ENCODE measurements at places on chromosomes 1 and 21.

- DNase-seq: no peak
Measured at GRCh38 chr1:41347276-41347675, 14.0 kb upstream of the FOXO6 start.

DNA sequence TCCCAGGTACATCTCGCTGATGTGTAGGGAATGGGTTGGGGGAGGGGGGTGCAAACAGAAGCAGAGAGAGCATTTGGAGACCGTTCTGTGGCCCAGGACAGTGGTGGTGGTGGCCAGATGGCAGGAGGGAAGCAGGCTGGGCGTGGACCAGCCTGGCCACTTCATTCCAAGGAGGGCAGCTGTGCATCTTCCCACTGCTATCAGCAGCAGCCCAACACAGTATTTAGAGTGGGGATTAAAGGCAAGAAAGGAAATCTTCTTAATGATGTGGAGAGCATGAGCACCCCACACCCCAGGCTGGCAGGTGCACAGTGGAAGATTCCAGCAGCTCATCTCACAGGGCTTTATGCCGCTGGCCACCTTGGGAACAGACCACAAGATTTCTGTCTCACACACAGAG lies 198.7 kb downstream of the NPHP4 start:
- no peak for DNase-seq

- no peak for DNase-seq
Measured at GRCh38 chr1:1599030-1599934, 653 bp downstream of the FNDC10 start.

DNA sequence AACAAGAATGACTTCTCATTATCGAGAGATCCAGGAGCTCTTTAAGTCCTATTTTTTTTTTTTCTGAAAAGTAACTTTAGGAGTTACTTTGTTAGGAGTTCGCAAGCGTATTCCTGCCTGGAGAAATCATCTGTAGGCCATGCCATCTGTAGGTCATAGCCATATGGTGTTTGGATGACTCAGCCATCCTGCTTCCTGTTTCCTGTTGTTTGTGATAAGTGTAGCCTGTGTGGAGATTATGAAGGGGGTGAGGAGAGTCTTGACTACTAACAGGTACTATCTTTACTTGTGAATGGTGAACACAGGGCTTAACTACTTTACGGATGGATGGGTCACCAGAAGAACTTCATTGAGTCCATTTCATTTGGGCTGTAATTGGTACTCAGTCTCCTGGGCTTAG lies 327.2 kb downstream of the PTPRU start:
- DNase-seq: no peak

- DNase-seq: peak; percentile 44
Measured at GRCh38 chr1:31765041-31765467, 914 bp upstream of the ADGRB2 start.

DNA sequence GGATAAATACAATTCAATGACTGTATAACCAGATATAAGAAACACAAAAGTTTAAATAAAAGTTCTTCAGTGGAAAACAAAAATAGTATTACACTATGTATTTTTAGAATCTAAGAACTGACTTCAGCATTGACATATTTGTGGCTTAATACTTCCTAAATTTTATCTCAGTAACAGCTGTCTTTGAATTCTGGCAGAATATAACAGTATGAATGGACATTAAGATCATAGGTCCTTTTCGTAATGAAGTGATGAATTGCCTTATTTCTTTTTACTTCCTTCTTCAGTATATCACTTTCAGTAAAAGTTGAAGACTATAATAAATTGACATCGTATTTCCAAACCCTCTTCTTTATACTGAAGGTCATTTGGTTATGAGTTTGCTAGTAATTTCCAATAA lies 1030.0 kb downstream of the MRPL39 start:
- no peak for DNase-seq

DNA sequence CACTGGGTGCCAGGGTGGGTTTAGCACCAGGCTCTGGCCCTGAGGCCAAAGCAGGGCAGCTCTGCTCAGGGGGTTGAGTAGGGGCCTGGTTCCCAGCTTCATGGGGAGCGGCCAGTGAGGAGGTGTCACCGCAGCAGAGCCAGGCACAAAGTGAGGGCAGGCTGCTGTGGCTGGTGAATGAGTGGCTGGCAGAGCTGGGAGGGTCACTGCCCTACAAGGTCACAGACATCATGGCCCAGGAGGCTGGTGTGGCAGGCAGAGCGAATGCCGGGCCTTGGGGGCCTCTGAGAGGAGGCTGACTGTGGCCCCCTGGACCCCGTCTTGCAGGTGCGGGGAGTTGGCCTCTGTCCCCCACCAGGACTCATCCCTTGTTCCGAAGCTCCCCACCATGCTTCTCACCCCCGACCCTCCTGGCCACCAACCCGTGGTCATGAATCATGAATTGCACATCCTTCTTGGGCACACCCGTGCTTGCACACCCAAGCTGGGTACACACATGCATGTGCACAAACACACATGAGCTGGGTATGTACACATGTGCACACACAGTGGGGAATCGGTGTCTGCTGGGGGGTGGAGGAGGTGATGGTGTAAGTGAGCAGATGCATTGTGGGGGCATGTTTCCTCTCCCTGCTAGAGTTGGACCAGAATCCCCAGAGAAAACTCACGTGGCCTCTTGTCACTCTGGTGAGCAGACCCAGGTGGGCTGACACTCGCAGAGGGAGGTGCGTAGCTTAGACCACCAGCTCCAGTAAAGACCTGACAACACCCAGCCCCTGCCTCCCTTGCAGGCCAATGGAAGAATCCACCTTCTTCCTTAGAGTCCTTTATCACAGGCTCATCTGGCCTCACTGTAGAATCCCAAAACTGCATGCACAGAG lies 4.8 kb upstream of the GNB1 start:
- no peak for DNase-seq

DNA sequence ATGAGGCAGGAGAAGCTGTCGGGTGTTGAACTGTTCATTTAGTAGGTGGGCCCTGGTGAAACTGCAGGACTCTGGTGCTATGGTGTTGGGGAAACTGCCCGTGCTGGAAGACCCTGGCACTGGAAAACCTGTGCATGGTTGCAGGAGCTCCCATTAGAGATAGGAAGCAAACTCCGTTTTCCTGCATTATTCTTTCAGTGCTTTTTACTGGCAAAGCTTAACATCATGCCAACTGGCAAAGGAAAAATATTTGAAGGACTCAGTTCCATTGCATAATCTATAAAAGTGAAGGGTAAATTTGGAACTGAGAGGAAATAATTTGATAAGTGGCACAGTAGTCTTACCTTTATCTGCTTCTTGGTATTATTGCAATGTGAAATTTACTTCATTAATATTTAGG lies 31.7 kb upstream of the MPC2 start:
- DNase-seq: no peak

GRCh38 chr1:231973830-231974229 lies 347.2 kb downstream of the DISC1 start:
- DNase-seq: peak; percentile 14

DNA sequence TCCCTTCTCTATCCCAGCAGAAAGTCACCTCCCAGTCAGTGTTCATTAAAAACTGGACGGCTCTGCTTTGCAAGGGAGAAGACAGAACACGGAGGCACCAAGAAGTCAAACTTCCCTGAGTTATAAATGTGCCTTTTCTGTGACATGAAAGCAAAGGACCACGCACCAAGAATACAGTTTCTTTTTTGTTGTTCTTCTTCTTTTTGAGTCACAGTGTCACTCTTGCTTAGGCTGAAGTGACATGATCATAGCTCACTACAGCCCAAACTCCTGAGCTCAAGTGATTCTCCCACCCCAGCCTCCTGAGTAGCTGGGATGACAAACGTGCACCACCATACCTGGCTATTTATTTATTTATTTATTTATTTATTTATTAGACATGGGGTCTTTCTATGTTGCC lies 22.7 kb downstream of the GLUL start:
- DNase-seq: no peak

DNA sequence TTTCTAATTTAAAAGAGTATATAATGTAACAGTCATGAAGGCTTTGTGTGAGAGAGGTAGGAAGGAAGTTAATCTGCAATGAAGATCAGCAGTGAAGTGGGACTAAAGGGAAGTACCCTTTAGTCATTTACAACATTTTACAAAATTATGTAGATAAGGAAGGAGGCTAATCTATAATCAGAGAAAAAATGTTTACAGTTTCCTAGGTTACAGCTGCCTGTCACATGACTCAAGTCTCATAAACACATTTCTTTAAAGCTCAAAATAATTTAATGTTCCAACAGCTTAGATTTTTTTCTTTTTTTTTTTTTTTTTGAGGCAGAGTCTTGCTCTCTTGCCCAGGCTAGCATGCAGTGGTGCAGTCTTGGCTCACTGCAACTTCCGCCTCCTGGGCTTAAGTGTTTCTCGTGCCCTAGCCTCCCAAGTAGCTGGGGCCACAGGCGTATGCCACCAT lies 26.2 kb upstream of the CAP1 start:
- DNase-seq: no peak

DNA sequence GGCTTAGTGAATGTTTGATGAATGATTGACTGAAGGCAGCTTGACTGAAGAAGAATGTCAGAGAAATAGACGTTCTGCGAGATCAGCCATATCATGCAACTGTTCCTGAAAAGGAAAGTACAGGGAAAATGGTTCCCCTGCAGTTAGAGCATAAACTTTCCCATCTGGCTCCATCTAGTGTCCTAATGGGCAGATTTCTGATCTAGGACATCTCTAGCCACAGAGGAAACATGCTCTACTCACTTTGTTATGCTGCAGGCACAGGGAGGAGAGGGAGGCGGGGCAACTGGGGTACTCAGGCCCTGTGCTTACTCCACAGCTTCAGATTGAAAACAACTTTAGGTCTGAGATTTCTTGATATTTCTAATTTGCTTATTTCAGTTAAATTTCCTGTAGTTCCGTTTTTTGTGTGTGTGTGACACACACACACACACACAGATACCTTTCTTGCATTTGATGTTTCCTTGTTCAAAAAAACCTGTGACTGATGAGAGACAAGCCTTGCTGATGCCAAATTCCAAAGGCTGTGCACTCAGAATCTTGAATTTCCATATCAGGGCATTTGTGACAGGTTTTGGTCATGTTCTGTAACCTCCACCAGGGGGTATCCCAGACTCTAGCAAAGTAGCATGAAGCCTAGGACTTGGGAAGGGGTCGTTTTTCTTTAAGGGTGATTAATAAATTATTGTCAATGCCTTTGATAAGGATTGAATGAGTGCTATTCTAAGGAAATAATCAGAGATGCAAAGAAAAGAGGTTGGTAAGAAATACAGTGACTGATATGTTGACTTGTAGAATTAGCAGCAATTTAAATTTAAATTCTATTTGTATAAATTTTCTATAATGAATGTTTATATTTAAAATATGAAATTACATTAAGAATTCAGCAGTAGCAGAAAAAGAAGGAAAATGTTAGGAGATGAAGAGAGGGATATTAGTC lies 139.7 kb upstream of the BEND5 start:
- peak; percentile 13 for DNase-seq

DNA sequence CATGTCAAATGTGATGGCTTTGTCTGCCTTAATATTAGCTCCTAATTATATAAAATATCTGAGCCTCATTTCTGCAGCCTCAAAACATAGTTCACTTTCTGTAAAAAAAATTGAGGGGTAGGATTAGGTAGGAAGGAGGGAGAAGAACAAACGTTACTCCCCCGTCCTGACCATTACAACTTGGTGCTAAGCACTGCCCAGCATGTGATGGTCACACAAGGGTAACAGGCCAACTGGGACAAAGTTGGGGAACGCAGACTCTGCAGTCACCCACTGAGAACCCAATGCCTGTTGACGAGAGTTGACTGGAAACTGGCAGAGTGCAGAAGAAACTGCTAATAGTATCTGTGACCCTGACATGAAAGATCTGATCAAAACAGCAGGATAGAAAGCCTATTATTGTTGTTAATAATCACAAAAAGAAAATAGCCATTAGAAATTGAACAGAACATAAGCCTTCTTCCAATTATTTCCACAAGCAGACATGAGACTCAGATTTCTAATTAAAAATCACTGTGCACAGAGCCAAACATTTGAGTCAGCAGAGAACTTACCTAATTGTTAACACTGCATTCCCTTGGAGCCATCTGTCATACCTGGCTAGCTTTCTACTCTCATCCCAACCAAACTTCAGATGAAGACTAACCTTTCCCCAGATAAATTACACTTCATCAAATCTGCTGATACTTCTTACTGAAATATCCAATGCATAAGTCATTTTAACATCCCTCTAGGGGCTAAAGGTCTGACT lies 5.5 kb downstream of the SORT1 start:
- no peak for DNase-seq

DNA sequence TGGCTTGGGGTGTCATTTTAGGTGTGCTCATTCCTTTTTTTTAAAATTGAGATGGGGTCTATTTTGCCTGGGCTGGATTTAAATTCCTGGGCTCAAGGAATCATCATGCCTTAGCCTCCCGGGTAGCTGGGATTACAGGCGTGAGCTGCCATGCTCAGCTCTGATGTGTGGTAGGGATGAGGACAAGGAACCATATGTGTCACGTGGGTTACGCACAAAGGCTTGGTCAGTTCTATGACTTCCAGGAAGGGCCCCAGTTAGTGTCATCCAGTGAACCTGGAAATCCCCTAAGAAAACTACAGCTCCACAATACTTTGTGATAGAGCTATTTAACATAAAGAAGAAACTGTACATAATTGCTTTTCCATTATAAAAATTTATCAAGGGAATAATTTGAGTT lies 6.7 kb upstream of the METTL25B start:
- no peak for DNase-seq

GRCh38 chr1:65317866-65318653 lies 8.7 kb downstream of the DNAJC6 start:
- no peak for DNase-seq

- DNase-seq: no peak
Measured at GRCh38 chr1:228513236-228513900, 26.2 kb downstream of the RNF187 start.

GRCh38 chr1:218741852-218742251 lies 396.7 kb downstream of the TGFB2 start:
- DNase-seq: no peak

- DNase-seq: no peak
Measured at GRCh38 chr1:17553975-17554700, 14.6 kb downstream of the ARHGEF10L start.

- no peak for DNase-seq
Measured at GRCh38 chr1:235504122-235504493, at the start of gene B3GALNT2. TSS of gene B3GALNT2 (minus strand) at chr1:235504452. CDS start at chr1:235504252, 200 bp downstream.

DNA sequence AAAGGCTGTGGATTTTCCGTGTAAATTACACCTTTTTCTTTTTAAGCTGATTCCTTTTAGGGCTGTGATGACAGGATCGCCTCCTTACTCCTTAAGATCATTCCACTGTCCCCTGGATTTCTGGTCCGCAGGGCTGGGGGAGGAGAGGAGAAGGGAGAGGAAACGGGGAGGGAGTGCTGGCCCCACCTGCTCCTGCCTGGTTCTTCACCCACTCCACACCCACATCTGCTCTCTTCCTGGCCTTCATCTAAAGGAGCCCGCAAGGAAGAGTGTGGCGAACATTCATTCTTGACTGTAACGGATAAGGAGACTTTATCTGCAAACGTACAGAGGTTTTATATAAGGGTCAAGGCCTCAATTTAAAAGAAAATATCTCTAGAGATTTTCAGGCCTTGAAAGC lies 242.0 kb downstream of the RHOU start:
- DNase-seq: no peak

- DNase-seq: peak; percentile 20
Measured at GRCh38 chr1:208438112-208438699, 194.0 kb upstream of the PLXNA2 start.

DNA sequence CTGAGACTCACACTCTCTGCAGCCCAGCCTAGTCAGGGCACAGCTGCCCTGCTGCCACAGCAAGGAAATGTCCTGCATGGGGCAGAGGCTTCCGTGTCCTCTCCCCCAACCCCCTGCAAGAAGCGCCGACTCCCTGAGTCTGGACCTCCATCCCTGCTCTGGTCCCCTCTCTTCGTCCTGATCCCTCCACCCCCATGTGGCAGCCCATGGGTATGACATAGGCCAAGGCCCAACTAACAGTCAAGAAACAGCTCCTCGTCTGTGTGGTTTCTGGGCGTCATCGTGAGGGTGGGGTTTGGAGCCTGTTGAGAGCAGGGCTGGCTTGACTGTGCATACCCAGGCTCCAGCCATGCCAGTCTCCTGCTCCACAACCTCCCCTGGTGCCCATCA lies 19.5 kb downstream of the FAAH start:
- DNase-seq: no peak
